Astrocyte (in vitro differentiated cells and primary cell): ENCODE measurements at places on chromosomes 5 and 9.

DNA sequence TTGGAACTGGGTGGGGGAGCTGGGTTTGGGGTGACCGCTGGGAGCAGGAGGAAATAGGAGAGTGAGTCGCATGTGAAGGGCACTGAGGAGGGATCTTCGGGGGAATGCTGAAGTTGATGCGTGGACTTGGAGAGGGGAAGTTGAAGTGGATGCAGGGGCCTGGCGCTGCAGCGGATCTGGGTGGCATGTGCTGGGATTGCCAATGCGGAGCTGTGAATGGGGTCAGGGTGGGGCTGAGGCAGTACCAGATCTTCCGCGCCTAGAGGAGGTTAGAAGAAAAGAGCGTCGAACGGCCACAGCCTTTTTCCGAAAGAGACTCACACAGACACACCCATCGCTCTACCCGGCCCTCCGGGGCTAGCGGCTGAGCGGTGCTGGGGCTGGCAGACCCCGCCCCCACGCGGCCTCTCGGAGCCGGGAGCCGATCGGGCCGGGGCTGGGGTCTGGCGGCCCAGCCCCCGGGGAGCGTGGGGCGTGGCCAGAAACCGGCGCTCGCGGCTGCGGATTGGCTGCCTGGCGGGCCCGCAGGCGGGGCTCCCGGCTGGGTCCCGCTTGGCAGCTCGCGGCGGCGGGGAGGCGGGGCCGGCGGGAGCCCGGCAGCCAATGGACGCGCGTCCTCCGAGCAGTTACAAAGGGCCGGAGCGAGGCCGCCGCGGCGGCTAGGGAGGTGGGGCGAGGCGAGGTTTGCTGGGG lies at the start of gene TGFBR1:
Gene TGFBR1 (plus strand): TSS at position 655 of the 693 bp plus-strand sequence. CDS start 93 bp downstream, outside the sequence.
- peak; percentile 77 for DNase-seq

DNA sequence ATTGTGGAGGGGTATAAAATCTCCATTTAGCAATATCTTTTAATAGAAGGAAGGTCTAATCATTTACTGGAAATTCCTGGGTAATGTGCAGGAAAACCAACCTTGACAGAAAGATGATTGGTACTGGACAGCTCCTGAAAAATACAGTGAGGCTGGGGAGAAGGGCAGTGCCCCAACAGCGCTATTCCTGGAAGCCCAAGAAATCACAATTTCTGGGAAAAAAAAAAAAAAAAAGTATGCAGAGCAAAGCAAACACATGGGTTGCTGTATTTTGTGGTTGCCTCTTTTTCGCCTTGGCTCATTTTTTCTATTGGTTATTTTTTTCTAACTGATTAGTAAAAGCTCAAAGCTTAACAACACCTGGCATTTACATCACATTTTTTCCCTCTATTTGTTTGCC lies 249.7 kb downstream of the ENC1 start:
- DNase-seq: peak; percentile 49

DNA sequence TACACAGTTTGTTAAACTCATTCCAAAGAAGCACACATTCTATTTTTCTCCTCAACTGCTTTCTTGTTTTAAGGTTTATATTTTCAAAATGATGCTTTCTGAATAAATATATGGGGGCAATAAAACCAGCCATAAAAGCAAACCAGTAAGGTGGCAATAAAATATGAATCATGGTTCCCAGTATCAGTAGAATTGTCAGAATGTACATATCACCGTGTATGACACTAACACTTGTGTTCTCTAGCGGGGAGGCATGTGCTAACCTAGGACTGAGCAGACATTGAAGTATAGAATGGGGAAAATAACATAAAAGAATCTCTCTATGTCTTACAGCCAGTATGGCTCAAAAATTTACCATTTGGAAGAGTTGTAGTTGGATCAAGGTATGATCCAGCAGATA lies 329.9 kb upstream of the ISL1 start:
- DNase-seq: no peak

DNA sequence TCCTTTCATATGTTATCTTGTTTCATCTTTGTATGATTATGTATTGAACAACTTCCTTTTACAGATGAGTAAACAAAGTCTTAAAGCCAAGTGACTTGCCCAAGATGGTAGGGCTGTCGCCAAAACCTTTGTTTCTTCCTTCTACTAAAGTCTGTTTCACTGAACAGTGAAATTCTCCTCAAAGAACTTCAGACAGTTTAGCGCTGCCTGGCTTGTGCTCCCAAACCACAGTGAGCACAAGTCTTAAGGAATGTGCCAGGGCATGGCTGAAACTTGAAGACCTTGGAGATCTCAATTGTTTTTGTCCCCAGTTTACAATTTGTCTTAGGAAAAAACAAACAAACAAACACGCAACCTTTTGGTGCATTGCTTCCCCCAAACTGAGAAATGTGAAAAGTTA lies 273.5 kb downstream of the CRB2 start:
- peak; percentile 16 for DNase-seq

GRCh38 chr9:113559834-113560800 lies 96.6 kb downstream of the RGS3 start:
- DNase-seq: no peak

DNA sequence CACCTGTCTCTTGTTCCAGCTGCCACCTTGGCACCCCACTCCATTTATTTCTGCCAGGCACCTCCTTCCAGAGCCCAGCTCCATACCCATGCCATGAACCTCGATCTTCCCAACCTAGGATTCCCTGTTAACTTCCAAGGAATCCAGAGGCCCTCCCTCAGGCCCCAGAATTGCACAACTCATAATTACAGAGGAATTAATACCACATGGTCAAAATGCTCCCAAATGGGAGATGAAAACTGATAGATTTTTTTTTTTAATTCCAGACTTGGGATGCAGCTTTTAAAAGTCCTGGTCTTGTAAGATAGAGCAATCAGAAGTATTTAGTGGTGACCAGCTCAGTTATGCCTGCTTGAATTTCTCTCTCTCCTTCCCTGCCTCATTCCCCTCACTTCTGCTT lies 96.2 kb upstream of the CCDC112 start:
- DNase-seq: no peak

- peak; percentile 86 for DNase-seq
These were observed 2.2 kb downstream of the AKNA start for GRCh38 chr9:114385397-114386181.

GRCh38 chr5:150567031-150567717 lies 59.2 kb downstream of the NDST1 start:
- peak; percentile 92 for DNase-seq

DNA sequence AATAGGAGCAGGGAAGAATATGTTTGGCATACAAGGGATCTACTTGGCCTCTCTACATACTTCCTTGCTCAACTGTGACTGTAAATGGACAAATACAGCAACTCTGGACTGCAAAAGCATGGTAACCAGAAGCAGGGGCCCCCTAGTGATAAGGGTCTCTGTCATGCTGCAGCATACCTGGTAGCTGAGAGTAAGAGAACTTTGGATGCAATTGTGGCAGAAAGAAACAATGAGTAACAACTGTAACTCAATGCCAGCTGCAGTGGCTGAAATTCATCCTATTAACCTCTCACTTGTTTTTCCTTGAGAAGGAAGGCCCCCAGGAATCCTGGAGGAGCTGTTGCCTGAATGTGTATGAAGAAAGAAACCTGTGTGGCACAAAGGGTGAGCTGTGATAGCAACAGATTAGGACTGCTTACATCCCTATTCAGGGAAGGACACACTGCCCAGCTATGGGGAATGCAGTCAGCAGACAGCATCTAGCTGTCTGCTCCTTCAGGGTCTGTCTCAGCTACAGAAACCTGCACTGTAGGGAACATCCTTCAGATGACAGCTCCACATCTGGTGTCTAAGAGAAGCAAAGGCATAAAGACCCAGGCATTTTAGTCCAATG lies 468.1 kb upstream of the ACTBL2 start:
- DNase-seq: no peak

DNA sequence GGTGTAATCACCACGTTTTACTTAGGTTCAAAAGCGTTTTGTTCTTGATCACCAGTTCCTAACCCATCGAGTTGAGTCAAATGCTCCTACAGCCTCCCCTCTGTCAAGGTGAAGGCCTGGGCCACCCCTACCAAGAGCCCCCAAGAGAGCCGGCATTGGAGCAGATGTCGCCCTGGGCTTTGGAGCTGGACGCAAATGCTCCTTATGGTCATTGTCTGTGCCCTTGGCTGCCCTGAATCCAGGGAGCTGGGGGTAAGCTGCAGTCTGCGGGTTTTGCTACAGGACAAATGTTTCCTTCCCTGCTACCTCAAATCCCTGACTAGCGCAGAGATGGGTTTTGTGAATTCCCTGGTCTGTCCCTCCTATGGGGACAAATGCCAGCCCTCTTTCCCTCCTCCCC lies 4.9 kb downstream of the RNF183 start:
- DNase-seq: no peak

GRCh38 chr9:2817999-2818803 lies 25.7 kb downstream of the PUM3 start:
- peak; percentile 96 for DNase-seq

GRCh38 chr9:14307989-14308852 lies 5.7 kb downstream of the NFIB start:
- DNase-seq: peak; percentile 70

GRCh38 chr5:50744776-50745175 lies 78.3 kb downstream of the PARP8 start:
- peak; percentile 35 for DNase-seq

DNA sequence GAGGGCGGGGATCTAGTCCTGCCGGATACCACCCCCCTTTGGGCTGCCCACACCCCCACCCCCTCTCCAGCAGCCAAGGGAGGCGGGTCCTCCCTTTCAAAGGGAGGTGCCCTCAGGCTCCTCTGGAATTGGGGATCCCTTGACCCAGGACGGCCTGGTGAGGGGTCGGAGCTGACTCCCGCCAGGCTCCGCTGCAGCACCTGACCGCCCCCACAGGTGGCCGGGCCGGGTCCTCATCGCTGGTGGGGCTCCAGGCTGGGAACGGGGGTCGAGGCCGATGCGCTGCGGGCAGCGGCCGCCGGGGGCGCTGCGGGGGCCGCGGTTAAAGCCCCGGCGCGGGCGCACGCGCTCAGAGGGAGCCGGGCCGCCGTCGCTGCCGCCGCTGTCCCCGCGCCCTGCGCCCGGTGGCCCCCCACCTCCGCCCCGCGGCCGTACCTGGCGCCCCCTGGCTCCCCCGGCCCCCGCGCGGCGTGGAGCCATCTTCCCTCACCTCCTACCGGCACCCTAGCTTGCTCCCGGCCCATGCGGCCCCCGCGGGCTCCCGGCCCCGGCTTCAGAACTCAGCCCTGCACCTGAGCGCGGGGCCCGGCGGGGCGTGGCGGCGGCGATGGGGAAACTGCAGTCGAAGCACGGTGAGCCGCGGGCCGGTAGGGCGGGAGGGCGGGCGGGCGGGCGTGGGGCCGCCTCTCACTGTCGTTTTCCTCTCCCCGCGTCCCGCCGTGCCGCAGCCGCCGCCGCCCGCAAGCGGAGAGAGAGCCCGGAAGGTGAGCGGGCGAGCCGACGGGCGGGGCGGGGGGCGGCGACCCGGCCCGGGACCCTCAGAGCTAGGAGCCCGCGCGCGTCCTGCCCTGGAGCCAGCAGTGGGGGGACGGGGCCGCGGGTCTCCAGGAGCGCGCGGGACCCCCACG lies at the start of gene NKD2:
Gene NKD2 (plus strand): TSS at position 352 of the 908 bp plus-strand sequence. CDS start 256 bp downstream, at position 608.
- DNase-seq: no peak

DNA sequence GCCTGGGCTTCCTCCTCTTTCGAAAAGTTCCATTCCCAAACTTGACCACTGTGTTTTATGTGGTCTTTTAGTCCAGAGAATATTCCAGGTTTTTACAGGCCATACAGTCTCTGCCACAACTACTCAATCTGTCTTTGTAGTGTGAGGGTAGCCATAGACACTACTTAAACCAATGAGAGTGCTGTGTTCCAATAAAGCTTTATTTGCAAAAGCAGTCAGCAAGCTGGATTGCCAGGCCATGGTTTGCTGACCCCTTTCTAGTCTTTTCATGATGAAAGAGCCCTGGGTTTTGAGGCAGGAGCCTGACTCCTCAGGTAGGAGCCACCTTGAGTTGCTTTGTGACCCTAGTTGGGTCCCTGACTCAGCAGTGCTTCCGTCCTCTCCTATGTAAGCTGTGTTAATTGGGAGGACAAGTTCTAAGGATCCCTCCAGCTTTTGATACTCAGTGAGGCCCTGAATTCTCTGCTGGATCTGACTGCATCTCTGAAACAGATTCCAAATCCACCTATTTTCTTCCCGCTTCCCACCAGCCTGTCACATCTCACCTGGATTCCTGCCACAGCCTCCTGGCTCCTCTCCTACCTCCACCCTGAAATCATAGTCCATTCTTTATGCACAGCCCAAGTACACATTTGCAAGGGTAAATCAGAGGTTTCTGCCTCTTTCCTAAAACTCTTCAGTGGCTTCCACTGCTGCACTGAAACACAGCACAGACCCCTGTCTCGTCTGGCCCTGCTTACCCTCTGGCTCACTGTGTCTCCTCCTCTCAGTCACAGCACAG lies 13.5 kb downstream of the GALNT10 start:
- DNase-seq: no peak

- DNase-seq: no peak
These were observed 200.4 kb downstream of the FBXL7 start for GRCh38 chr5:15700373-15700772.

DNA sequence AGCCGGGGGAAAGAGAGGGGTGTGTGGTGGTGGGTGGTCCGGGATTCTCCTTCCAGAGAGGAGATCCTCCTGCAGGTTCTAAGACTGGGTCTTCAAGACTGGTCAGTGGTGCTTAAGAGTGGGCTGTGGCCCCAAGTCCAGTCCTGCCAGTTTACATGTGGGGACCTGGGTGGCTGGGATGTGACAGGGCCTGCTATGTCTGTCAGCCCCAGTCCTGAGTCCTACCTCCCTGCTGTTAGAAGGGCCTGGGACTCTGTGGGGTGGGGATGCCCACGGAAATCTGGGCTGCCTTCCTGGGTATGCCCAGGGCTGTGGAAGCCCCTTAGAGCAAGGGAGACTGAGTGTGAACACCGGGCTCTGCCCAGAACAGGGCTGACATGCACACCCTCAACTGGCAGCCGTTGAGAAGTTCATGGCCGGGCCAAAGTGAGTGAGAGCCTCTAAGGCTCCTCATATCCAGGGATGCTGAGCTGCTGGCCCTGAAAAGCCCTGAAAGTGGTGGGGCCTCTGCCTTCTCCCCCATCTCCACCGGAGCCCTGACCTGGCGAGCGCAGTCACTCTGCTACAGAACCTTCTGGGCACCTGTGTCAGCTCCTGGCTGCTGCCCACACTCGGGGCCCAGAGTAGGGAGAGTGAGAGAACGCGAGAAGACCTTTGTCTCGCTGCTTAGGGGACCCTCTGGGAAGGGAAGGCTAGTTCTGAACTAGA lies 1.7 kb downstream of the PHF2 start:
- DNase-seq: no peak

GRCh38 chr5:32810804-32811203 lies 99.7 kb downstream of the NPR3 start:
- DNase-seq: peak; percentile 86

- DNase-seq: no peak
These were observed 225.3 kb downstream of the MCTP1 start for GRCh38 chr5:95059636-95060035.

DNA sequence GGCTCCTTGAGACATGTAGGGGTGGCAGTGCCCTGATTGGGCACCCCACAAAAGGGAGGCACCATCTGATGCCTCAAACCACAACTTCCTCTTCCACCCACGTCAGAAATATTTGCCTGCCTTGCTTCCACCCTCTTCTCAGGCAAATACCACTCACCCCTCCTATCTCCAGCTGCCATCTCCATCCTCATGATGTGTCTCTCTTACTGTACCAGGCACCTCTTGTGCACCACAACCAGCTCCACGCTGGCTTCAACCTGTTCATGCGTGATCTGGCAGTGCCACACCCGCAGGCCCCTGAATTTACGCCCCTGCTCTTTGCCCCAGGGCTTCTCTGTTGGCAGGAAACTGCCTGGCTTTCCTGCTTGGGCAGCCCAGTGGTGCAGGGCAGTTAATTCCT lies 87.8 kb upstream of the HSPA9 start:
- DNase-seq: no peak
